ENCODE measurements at places on chromosomes 1 and 21. TPM values are rescaled to one million over a fixed set of nuclear protein-coding genes. Genes with fewer than 3 reads are reported as not detected.

Gene AUNIP
- 12.3 TPM for total RNA-seq

GRCh38 chr1:178634445-178634844 is 90.6 kb upstream of the RALGPS2 start:
- H3K27me3 ChIP-seq = no peaks in the 10 kb centered on the region
- H3K4me3 ChIP-seq = no peak overlapping the region
- DNase-seq = no peak
- H3K27ac ChIP-seq = no peak overlapping the region
- no peaks in the 10 kb centered on the region for H3K4me1 ChIP-seq
- H3K36me3 ChIP-seq = no peaks in the 10 kb centered on the region

DNA sequence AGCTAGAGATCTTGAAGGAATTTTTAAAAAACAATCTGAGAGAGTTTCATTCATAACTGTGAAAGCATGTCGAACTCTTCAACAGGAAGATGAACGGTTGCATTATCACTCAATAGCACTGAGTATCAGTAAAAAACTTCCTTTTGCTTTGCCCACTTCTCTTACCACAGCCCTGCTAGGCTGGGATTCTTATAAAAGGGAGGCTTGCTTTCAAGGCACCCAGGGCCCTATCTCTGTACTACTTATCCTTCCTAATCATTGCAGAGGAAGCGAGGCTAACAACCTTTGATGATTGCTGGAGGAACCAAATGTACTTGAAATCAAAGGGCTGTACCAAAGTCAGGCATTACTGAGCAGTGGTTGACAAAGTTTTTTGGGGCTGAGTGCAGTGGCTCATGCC is 71.2 kb downstream of the SNRPE start:
- H3K4me3 ChIP-seq = no peak overlapping the region
- peaks cover 11% of the 10 kb centered on the region for H3K4me1 ChIP-seq
- no peak overlapping the region for H3K27ac ChIP-seq
- H3K36me3 ChIP-seq = no peaks in the 10 kb centered on the region
- peaks cover 9% of the 10 kb centered on the region for H3K27me3 ChIP-seq

DNA sequence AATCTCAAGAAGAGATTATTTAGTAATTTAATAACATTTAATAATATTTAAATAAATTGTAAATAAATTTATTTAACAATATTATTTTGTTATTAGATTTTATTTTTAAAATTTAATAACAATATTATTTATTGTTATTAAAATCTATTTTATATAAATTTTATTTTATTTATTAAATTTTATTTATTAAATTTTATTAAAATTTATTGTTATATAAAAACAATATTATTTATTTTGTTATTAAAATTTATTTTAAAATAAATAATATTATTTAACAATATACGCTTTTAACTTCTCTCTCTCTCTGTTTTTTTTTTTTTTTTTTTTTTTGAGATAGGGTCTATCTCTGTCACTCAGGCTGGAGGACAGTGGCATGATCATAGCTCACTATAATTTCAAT is 347.1 kb upstream of the LRRC7 start:
- no peak overlapping the region for H3K27ac ChIP-seq
- no peaks in the 10 kb centered on the region for H3K27me3 ChIP-seq
- DNase-seq = no peak
- H3K4me1 ChIP-seq = no peaks in the 10 kb centered on the region
- H3K4me3 ChIP-seq = no peak overlapping the region

DNA sequence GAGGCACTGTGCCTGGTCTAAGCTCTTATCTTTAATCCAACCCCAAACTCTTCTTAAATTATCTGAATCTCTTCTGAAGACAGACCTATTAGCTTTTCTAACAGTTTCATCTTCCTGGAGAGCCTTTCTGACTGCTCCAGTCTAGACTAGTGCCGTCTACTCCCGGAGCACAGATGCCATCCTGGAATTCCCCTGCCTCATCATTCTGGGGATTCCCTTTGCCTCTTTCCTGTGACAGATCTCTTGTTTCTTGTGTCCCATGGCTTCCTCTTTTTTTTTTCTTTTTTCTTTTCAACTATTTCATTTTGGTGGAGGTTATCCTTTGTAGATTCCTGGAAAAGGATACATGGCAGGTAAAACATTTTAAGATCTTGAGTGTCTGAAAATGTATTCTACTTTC is 11.7 kb downstream of the SEMA4A start:
- no peak overlapping the region for H3K4me3 ChIP-seq
- H3K27me3 ChIP-seq = peaks cover 1% of the 10 kb centered on the region
- peak overlapping the region; percentile 7 for H3K27ac ChIP-seq
- DNase-seq = no peak
- H3K4me1 ChIP-seq = peaks cover 22% of the 10 kb centered on the region

Gene GBP3
- 12.0 TPM for total RNA-seq

Gene CASQ2
- total RNA-seq = not detected

Gene CACNA1E
- not detected for total RNA-seq

GRCh38 chr1:181033128-181033798 is 520 bp upstream of the MR1 start:
- no peaks in the 10 kb centered on the region for H3K27me3 ChIP-seq
- H3K27ac ChIP-seq = peak overlapping the region; percentile 96
- peaks cover 59% of the 10 kb centered on the region for H3K4me1 ChIP-seq

Gene GLIS1
- not detected for total RNA-seq

Gene OR6K3
- not detected for total RNA-seq

Gene PRELP
- total RNA-seq = not detected

Gene OR13G1
- total RNA-seq = not detected

Gene TRPM2
- 15.2 TPM for total RNA-seq

DNA sequence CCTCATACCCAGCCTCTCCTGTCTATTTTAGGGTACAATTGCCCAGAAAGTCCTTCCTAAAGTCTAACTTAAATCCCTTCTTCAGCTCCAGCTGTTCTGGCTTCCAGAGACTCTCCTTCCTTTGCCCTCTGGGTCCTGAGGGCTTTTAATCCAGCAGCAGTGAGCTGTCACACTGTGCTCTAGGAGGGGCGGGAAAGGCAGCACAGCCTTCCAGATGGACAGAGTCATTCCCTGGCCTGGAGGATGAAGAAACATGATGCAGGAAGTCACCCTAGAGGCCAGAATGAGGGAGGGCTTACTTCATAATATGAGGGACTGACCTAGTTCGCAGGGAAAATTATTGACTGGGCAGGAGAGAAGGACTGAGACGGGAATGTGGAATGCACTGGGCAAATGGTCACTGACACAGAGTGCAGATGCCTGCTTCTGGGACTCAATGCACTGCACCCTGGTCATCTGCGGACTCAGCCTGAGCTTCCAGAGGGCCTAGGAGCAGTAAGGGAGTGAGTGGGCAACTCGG is 1.3 kb downstream of the SH2D2A start:
- H3K4me1 ChIP-seq = peaks cover 66% of the 10 kb centered on the region
- H3K27me3 ChIP-seq = no peaks in the 10 kb centered on the region
- H3K36me3 ChIP-seq = peaks cover 54% of the 10 kb centered on the region
- DNase-seq = no peak

Gene LIN28A
- total RNA-seq = not detected

- H3K4me1 ChIP-seq = peaks cover 88% of the 10 kb centered on the region
- DNase-seq = no peak
- no peaks in the 10 kb centered on the region for H3K27me3 ChIP-seq
- H3K4me3 ChIP-seq = peak overlapping the region; percentile 47
- peaks cover 56% of the 10 kb centered on the region for H3K36me3 ChIP-seq
Observed at GRCh38 chr1:167482184-167482583, 36.1 kb downstream of the CD247 start.

- H3K27ac ChIP-seq = no peak overlapping the region
- peaks cover 51% of the 10 kb centered on the region for H3K4me1 ChIP-seq
- no peak for DNase-seq
- peaks cover 10% of the 10 kb centered on the region for H3K27me3 ChIP-seq
Observed at GRCh38 chr1:66172272-66172671, 361.7 kb upstream of the SGIP1 start.

- no peaks in the 10 kb centered on the region for H3K36me3 ChIP-seq
- no peak overlapping the region for H3K27ac ChIP-seq
- no peak overlapping the region for H3K4me3 ChIP-seq
Observed at GRCh38 chr1:87473203-87473661, 144.6 kb downstream of the LMO4 start.

Gene GJA9
- not detected for total RNA-seq

DNA sequence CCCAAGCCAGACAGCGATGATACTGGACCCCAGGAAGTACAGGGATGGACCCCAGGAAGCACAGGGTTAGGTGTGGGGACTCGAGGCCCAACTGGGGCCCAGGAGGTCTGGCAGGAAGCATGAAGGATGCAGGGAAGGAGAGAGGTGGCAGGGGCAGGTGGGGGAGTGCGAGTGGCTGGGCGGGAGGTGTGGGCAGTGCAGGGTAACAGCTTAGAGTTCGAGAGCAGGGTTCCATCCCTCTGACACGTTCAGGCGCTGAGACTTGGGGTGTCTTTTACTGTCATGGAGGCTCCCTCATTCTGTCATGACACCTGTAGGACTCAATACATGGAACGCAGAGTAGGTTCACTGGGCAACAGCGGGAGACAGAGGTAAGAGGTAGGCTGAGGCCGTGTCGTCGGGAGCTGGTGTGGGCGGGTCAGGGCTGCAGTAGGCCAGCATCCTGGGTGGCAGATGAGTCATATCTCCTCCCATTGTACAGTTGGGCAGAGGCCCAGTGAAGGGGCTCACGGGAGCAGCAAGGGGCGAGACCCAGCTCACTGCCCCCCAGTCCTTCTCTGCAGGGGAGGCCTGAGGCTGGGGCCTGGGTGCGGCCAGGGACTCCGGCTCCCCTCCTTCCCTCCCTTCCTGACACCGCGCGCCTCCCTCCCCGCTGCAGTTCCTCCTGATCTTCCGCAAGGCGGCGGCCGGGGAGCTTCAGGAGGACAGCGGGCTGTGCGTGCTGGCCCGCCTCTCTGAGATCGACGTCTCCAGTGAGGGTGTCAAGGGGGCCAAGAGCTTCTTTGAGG is 11.6 kb upstream of the CTRC start:
- peaks cover 15% of the 10 kb centered on the region for H3K4me1 ChIP-seq
- H3K27me3 ChIP-seq = no peaks in the 10 kb centered on the region
- peaks cover 20% of the 10 kb centered on the region for H3K36me3 ChIP-seq

DNA sequence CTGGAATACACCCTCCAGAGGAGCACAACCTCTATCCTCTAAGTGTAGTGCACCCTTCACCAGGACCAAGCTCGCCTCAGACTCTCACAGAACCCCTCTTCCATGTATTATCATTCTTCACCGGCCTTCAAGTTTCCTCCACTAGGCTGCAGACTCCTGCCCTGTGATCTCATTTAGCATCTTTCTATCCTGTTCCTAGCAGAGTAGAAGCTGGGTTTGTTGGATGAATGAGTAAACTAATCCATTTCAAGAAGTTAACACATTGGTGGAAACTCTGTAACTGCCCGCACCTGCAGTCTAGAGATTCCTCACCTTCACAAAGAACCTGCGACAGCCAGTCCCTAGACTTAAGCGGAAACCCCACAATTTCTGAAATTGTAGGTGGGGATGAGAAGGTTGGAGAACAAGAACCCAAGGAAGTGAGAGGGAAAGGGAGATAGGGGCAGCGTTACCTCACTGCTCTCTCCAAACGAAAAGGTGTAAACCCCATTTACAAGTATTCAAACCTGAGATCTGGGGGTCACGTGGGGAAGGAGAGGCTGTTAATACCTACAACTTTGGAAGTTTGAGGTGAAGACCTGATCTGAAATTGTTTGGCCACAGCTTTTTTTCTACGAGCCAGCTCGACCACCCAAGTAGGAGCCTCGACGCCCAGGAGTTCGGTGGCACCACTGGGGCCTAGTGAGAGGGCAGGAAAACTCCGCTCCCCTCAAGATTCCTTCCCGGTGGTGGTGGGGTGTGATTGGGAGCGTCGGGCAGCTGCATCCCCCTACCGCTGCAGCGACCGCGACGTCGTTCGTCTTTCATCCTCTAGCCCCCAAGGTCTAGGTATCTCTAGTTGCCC is 1.2 kb downstream of the PTPN14 start:
- peaks cover 49% of the 10 kb centered on the region for H3K27me3 ChIP-seq
- H3K4me1 ChIP-seq = peaks cover 9% of the 10 kb centered on the region
- H3K27ac ChIP-seq = peak overlapping the region; percentile 20
- peak overlapping the region; percentile 89 for H3K4me3 ChIP-seq
- H3K36me3 ChIP-seq = no peaks in the 10 kb centered on the region

- H3K4me3 ChIP-seq = no peak overlapping the region
- H3K36me3 ChIP-seq = no peaks in the 10 kb centered on the region
- H3K27me3 ChIP-seq = no peaks in the 10 kb centered on the region
- DNase-seq = no peak
- H3K27ac ChIP-seq = no peak overlapping the region
- H3K4me1 ChIP-seq = no peaks in the 10 kb centered on the region
Observed at GRCh38 chr21:16418226-16418625, 688.4 kb downstream of the USP25 start.

GRCh38 chr1:114250683-114251572 is 97.3 kb upstream of the SYT6 start:
- DNase-seq = no peak
- H3K4me3 ChIP-seq = no peak overlapping the region

DNA sequence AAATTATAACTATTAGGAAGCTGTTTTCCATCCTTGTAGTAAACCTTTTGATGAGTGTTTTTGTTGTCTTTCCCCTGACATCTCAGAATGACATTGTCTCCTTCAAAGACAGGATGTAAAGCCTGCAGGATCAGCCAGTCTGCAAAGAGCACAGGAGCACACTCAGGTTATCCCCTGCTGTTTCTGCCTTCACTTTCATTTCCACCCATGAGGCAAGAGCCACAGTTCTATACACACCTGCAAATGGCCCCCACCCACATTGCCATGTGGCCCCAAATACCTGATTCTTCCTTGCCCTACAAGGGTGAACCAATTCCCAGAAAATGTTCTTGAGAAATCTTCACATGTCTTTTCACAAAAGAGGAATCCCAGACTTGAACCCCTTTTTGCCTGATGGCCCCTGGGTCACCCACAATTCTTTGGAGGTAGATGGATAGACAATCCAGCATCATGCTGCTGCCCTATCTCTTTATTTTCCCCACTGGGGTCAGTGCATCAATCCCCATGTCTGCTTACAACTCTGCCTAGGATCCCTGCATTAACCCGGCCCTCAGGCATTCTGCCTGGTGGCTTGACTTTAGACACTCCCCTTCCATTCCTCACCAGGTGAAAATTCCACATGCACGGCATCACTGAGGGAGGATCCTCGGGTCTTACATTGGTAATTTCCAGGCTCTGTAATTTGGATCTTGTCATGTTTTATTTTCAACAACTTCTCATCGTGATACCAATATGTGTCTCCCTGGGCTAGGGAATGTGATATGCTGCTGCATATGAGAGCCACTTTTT is 2.6 kb downstream of the FCRL3 start:
- no peak for DNase-seq
- H3K36me3 ChIP-seq = no peaks in the 10 kb centered on the region
- peaks cover 8% of the 10 kb centered on the region for H3K27me3 ChIP-seq

- H3K27ac ChIP-seq = peak overlapping the region; percentile 29
- DNase-seq = no peak
- peak overlapping the region; percentile 53 for H3K4me3 ChIP-seq
- H3K36me3 ChIP-seq = peaks cover 27% of the 10 kb centered on the region
- H3K27me3 ChIP-seq = no peaks in the 10 kb centered on the region
- peaks cover 71% of the 10 kb centered on the region for H3K4me1 ChIP-seq
Observed at GRCh38 chr1:153538315-153538821, 2.4 kb downstream of the S100A5 start.

Gene AK4
- total RNA-seq = 108 TPM

DNA sequence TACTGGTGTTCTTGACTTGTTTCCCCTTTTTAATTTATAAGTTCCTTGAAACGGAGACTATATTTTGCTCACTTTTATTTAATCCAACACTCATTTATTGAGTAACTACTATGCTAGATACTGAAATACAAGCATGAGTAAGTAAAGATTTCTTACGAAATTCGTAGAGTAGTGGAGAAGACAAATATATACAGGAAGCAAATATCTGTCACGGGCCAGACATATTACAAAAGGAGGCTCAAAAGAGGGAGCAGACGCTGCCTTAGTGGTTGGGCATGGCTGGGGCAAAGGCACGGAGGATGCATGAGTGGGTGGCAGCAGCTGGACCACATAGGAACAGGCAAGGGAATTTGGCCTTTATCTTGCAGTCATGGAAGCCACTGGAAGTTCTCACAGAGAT is 6.8 kb downstream of the NCF2 start:
- peaks cover 29% of the 10 kb centered on the region for H3K4me1 ChIP-seq
- peaks cover 4% of the 10 kb centered on the region for H3K36me3 ChIP-seq
- no peak for DNase-seq
- H3K27me3 ChIP-seq = no peaks in the 10 kb centered on the region
- no peak overlapping the region for H3K4me3 ChIP-seq

Data from activated T-helper 1 cell treated with anti-CD3 and anti-CD28 coated beads, Interleukin-12 subunit alpha, Interleukin-12 subunit beta, Interleukin-2, Interleukin-4 antibody, amounts not matched to agents 30 ng/mL and 10 ng/mL and 1 ng/mL, durations not matched to agents 14 hours and 24 hours and 36 hours (primary cell).